ENCODE measurements at places on chromosomes 11 and 22.

GRCh38 chr11:35083181-35083430 is 55.9 kb upstream of the CD44 start:
- H3K4me3 ChIP-seq = peak overlapping the region; percentile 71
- peak overlapping the region; percentile 77 for H3K27ac ChIP-seq
- no peaks in the 10 kb centered on the region for H3K27me3 ChIP-seq
- no peaks in the 10 kb centered on the region for H3K36me3 ChIP-seq

DNA sequence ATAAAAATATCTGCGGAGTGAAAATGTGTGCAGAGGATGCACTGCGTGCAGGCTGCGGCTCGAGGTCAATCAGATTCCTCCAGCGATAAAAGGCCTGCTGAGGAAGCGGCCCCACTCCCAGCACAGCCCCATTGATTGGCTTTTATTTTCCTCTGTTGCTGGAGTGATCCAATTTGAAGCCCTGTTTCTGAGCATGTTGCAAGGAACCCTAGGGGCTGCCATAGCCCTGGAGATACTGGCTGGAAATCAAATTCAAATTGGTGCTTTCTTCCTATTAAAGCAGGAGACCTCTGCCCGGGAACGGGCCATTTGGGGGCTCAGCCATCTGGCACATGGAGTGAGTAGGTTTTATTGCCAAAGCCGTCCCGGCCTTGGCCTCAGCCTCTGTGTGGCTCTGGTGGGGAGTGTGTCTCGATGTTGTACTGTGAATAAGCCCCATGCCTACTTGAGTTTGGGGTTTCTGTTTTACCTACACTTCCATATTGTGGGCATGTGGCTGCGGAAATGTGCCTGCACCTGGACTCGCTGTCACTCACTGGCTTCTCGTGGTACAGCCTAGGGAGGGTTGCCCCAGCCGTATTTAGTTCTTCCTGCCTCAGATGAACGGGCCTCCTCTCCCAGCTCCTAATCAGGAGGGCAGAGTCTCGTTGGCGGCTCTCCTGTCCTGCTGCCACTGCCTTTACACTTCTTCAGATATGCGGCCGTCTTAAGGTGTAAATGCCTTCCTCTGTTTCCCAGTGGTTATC is 25.6 kb downstream of the PARVB start:
- no peak overlapping the region for H3K27ac ChIP-seq
- no peaks in the 10 kb centered on the region for H3K27me3 ChIP-seq
- H3K4me1 ChIP-seq = peaks cover 9% of the 10 kb centered on the region
- H3K36me3 ChIP-seq = no peaks in the 10 kb centered on the region

DNA sequence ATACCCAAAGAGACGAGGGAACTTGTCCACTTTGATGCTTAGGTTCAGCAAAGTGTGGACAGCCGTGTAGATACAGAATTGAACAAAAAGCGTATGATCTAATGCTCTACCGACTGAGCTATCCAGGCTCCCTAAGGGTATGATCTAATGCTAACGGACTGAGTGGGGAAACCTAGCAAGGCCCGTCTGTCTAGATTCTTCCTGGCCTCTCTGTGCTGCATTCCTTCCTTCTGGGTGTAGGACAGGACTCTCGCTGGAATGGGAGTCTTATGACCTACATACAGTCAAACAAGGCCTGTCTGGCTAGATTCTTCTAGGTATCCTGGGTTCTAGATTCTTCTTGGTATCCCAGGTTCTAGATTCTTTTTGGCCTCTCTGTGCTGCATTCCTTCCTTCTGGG is 8.4 kb upstream of the SLC15A3 start:
- no peak overlapping the region for H3K27ac ChIP-seq
- no peak overlapping the region for H3K4me3 ChIP-seq
- H3K36me3 ChIP-seq = no peaks in the 10 kb centered on the region
- no peaks in the 10 kb centered on the region for H3K4me1 ChIP-seq
- peaks cover 15% of the 10 kb centered on the region for H3K27me3 ChIP-seq

DNA sequence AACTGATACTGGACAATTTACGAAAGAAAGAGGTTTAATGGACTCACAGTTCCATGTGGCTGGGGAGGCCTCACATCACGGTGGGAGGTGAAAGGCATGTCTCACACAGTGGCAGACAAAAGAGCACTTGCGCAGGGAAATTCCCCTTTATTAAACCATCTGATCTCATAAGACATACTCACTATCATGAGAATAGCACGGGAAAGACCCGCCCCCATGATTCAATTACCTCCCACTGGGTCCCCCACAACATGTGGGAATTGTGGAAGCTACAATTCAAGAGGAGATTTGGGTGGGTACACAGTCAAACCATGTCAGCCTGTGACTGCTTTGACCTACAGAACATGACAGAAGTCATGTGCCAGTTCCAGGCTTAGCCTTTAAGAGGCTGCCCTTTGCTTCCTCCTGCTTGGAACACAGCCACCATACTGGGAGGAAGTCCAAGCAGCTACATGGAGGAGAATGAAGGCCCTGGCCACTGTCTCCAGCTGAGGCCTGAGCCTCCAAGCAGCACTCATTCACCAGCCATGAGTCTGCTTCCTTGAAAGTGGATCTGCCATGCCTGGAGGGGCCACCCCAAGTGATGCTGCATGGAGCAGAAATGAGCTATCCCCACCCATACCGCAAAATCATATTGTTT is 10.9 kb upstream of the GAL start:
- peaks cover 5% of the 10 kb centered on the region for H3K27me3 ChIP-seq
- no peak overlapping the region for H3K27ac ChIP-seq
- no peaks in the 10 kb centered on the region for H3K36me3 ChIP-seq
- no peak overlapping the region for H3K4me3 ChIP-seq

DNA sequence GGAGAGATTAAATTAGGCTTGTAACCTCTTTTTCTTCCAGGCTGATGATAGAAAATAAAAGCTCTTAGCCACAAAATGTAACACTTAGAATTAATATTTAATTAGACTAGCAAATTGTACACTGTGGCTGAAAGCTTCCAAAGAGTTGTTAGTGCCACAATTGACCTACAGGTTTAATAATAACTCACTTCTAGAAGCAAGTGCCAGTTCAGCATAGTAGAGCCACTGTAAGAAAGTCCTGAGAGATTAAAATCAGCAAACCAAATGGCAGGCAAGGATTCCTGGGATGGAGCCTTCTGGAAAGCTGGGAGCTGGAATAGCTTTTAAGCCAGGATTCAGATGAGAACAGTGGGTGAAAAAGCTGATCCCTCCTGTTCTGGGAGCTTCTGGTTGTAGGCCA is 131.0 kb downstream of the ELP4 start:
- H3K4me1 ChIP-seq = no peaks in the 10 kb centered on the region
- H3K4me3 ChIP-seq = no peak overlapping the region
- no peak overlapping the region for H3K27ac ChIP-seq
- no peaks in the 10 kb centered on the region for H3K27me3 ChIP-seq

DNA sequence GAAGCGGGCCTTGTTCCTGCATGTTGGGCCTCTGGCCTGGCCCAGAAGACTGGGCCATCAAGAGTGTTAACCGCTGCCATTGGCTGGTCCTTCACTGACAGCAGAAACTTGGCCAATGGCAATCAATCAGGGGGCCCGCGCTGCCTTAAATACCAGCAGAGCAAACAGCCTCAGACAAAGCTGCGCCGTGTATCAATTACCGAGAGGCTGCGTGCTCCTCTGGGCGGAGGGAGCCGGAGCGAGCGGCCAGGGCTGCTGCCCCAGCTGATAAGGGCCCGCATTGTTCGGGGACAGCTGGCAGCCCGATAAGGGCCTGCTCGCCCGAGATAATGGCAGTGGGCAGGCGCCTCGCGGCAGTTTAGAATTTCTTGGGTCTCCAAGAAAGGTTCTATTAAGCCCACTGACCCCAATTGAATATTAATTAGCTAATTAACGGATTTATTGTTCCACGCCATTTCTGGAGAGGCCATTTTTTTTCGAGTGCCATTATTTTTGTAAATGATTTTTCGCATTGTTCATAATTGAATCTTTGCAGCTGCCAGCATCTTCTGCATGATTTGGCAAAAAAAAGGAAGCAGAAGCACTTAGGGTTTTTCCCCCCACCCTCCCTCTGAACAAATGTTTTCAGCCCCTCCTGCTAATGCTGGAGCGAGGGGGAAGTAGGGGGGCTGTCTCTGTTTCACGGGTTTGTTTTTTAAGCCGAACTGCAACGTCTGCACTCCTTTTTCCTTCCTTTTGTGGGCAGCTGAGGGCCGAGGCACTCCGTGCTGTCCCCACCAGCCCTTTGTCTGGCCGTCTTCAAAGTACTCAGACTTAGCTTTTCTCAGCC is 37.6 kb upstream of the RIC3 start:
- DNase-seq = no peak
- H3K36me3 ChIP-seq = no peaks in the 10 kb centered on the region
- H3K27ac ChIP-seq = no peak overlapping the region
- peaks cover 40% of the 10 kb centered on the region for H3K27me3 ChIP-seq
- no peak overlapping the region for H3K4me3 ChIP-seq

GRCh38 chr11:14584035-14584363 is 59.6 kb upstream of the PDE3B start:
- peak overlapping the region; percentile 76 for H3K27ac ChIP-seq
- no peak for DNase-seq
- peaks cover 26% of the 10 kb centered on the region for H3K36me3 ChIP-seq
- peaks cover 26% of the 10 kb centered on the region for H3K4me1 ChIP-seq

- DNase-seq = no peak
- no peaks in the 10 kb centered on the region for H3K36me3 ChIP-seq
- no peak overlapping the region for H3K4me3 ChIP-seq
- H3K27me3 ChIP-seq = no peaks in the 10 kb centered on the region
- H3K27ac ChIP-seq = no peak overlapping the region
Measured at GRCh38 chr11:92495107-92495793, 270.6 kb downstream of the FAT3 start.

GRCh38 chr11:69705901-69706787 is 2.3 kb upstream of the FGF19 start:
- DNase-seq = no peak
- H3K4me3 ChIP-seq = no peak overlapping the region
- H3K27ac ChIP-seq = no peak overlapping the region
- H3K27me3 ChIP-seq = peaks cover 17% of the 10 kb centered on the region
- no peaks in the 10 kb centered on the region for H3K4me1 ChIP-seq

DNA sequence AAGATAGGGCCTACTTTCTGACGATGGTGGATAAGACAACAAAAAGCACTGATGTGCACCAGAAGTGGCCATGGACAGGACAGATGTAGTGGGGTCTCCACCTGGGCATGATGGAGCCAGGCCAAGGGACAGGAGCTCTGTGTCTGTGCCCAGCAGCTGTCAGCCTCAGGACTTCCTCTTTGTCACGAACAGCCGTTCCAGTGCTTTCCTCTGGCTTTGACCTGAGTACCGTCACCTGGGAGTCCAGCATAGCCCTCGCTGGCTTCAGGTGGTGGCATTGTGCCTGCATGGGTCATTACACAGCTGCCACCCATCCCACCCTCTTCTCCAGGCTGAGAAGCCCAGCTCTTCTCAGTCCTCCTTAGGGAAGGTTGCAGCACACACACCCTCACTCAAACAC is 137.8 kb downstream of the GRIK4 start:
- no peaks in the 10 kb centered on the region for H3K36me3 ChIP-seq
- H3K4me1 ChIP-seq = peaks cover 3% of the 10 kb centered on the region
- no peak overlapping the region for H3K27ac ChIP-seq
- peaks cover 7% of the 10 kb centered on the region for H3K27me3 ChIP-seq

DNA sequence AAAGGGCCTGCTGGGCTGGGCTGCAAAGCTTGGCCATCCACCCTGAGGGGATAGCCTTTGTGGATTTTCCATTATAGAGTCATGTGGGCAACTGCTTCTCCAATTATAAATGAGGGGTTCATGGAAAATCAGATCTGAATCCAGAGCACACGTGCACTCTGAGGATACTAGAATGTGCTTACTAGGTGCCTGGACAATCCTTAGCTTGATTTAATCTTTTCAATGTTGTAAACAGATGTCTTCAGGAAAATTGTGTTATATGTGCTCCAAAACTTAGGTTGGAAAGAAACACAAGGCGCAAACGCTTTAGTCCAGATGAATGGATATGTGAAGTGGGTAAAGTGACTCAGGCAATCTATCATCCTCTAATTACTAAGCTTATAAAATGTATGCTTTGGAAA is 92.0 kb downstream of the SLC17A6 start:
- H3K4me3 ChIP-seq = no peak overlapping the region
- H3K27me3 ChIP-seq = peaks cover 13% of the 10 kb centered on the region
- no peaks in the 10 kb centered on the region for H3K36me3 ChIP-seq
- H3K4me1 ChIP-seq = peaks cover 3% of the 10 kb centered on the region
- no peak for DNase-seq

- H3K4me3 ChIP-seq = no peak overlapping the region
- H3K4me1 ChIP-seq = no peaks in the 10 kb centered on the region
- no peak for DNase-seq
- H3K27ac ChIP-seq = no peak overlapping the region
- H3K27me3 ChIP-seq = peaks cover 12% of the 10 kb centered on the region
- H3K36me3 ChIP-seq = no peaks in the 10 kb centered on the region
Measured at GRCh38 chr11:64469288-64469687, 110.3 kb downstream of the RPS6KA4 start.

DNA sequence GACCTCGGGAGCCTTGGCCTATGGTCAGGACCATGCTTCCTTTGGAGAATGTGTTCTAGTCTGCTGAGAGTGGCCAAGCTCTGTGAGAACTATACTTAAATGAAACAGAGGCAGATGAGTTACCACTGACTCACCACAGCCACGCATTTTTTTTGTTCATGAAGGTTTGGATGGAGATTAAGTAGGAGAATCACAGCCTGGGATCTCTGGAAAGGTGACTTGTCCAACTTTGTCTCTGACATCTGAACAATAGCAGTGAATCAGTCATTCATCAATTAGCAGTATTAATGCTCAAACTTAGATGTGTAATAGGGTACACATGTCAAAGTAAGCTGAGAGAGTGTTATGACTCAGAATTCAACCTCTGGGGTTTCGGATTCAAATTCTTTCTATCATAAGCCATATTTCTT is 100.7 kb upstream of the ANO3 start:
- H3K4me1 ChIP-seq = no peaks in the 10 kb centered on the region
- H3K27ac ChIP-seq = no peak overlapping the region
- no peaks in the 10 kb centered on the region for H3K36me3 ChIP-seq
- no peak overlapping the region for H3K4me3 ChIP-seq
- H3K27me3 ChIP-seq = no peaks in the 10 kb centered on the region
- no peak for DNase-seq

- H3K36me3 ChIP-seq = no peaks in the 10 kb centered on the region
- DNase-seq = no peak
- H3K4me3 ChIP-seq = no peak overlapping the region
- peaks cover 31% of the 10 kb centered on the region for H3K4me1 ChIP-seq
- no peaks in the 10 kb centered on the region for H3K27me3 ChIP-seq
Measured at GRCh38 chr22:20844055-20845037, 14.3 kb downstream of the PI4KA start.

- H3K27me3 ChIP-seq = peaks cover 46% of the 10 kb centered on the region
- no peak for DNase-seq
- no peak overlapping the region for H3K4me3 ChIP-seq
- no peak overlapping the region for H3K27ac ChIP-seq
- no peaks in the 10 kb centered on the region for H3K36me3 ChIP-seq
- no peaks in the 10 kb centered on the region for H3K4me1 ChIP-seq
Measured at GRCh38 chr11:120261931-120262330, 22.0 kb downstream of the POU2F3 start.

All from natural killer cell treated with Interleukin-12 subunit alpha and Interleukin-12 subunit beta and Interleukin-15 and Interleukin-18, amount 100 ng/mL, for 72 hours (primary cell).